ENCODE measurements at places on chromosomes 12 and 14.

- no peak for DNase-seq
Observed at GRCh38 chr14:100728962-100729361, 2.3 kb downstream of the DLK1 start.

DNA sequence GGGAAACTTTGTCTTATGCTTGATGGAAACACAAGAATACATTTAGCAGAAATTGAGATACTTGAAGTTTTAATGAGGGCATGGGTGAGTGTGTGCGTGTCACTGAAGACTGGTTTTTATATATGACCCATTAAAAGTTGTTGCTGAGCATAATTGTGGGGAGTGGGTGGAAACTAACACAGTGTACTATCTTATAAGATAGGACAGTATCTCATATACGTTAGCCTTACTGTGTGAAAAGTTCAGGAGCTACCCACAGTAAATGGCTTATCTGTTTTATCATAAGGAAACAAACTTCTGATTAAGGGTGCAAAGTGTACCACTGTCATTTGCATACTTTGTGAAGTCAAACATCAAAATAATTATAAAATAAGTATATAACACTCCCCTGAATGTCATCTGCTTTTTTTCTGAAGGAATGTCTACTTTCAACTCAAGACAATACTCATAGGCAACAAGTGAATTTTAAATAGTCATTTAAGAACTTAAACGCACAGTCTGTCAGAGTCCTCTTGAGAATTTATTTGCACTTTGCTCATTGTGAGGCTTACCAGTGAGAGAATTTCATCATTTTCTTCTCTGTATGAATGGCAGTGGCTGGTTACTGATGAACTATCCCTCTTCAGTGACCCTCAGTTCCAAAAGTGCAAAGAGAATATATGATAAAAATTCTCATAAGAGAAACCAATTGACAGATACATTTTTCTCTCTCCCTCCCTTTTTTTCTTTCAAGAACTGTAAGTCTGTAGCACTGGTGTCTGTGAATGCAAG, 4.2 kb downstream of the PDE3A start:
- DNase-seq: no peak

DNA sequence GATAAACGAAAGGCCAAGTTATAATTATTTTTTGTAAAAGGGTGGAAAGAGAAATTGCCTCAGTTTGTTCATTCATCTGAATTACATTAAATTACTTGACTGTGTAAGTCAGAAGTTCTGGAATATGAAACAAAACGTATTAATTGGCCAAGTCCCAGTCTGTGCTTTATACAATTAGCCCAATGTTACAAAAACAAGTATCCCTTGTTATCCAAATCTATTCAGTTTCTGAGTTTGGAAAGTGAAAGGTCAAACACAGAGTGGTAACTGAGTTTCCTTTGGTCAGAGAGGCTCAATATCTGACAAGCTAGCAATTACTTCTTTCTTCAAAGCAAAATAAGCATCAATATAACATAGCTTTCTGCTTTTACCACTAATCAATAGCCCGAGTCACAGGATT, 62.6 kb downstream of the SPPL3 start:
- DNase-seq: no peak

- DNase-seq: no peak
Observed at GRCh38 chr12:108806346-108806745, 51.0 kb downstream of the SSH1 start.

GRCh38 chr14:103550451-103551337, 11.8 kb downstream of the BAG5 start:
- no peak for DNase-seq

All from HFFc6 (cell line).